Stimulated activated CD4-positive, alpha-beta T cell treated with anti-CD3 and anti-CD28 coated beads, Interleukin-4, amount 100 ng/mL, for 1 hour (primary cell): ENCODE measurements at places on chromosomes 12 and 14.

GRCh38 chr14:100654814-100655740 is 67.9 kb upstream of the BEGAIN start:
- DNase-seq: peak; percentile 55

DNA sequence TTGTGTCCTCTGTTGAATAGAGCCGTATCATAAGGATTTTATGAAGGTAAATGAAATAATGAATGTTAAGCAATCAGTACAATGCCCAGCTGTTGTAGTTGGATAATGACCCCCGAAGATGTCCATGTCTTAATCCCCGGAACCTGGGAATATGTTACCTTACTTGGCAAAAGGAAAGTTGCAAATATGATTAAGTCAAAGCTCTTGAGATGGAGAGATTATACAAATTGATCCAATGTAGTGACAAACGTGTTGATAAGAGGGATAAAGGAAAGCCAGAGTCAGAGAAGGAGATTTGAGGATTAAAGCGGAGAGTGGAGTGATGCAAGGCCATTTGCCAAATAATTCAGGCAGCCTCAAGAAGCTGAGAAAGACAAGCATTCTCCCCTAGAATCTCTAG is 19.2 kb upstream of the MGAT4C start:
- DNase-seq: no peak

GRCh38 chr12:107029081-107029480 is 42.1 kb upstream of the MTERF2 start:
- DNase-seq: no peak

GRCh38 chr12:2224961-2225360 is 172.2 kb downstream of the CACNA1C start:
- DNase-seq: no peak

DNA sequence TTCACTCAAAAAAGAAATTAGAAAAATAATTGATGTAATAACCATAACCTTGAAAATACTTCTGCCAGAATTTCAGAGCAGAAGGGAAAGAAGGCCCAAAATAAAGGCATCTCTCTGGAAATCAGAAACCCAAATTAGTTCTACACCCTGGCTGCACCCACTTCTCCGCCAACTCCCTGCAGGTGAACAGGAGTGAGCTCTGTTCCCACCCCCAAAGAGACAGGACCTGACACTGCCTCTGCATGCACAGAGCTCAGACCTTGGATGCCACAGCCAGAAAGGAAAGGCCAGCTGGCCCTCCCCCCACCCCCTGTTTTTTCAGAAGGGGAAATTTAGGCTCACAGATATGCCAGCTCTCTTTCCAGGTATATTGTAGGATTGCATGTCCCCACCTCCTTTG is 228.2 kb downstream of the BCL11B start:
- no peak for DNase-seq

- DNase-seq: no peak
Observed at GRCh38 chr12:110699591-110700445, 10.9 kb upstream of the HVCN1 start.

DNA sequence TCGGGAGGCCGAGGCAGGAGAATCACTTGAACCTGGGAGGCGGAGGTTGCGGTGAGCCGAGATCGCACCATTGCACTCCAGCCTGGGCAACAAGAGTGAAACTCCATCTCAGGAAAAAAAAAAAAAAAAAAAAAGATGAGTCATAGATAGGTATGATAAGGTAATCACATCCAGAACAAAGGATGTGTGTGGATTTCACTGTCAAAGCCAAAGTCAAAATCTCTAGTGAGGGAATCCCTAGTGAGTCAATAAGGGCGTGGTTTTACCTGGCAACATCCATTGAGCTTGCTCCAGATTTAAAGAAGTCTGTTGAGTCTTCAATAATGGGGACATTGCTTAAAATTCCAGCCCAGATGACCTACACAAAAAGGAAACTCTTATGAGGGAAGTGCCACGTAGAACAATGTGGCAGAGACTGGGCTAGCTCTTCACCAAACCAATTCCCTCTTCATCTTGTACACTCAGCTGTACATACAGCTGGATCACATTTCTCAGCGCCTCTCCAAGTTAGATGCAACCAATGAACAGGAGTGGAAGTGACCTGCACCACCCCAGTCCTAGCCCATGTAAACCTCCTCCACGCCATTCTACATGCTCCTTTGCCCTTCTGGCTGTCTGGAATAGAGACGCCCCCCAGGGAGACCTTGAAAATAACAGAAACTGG is 23.4 kb downstream of the ALDH1L2 start:
- no peak for DNase-seq

DNA sequence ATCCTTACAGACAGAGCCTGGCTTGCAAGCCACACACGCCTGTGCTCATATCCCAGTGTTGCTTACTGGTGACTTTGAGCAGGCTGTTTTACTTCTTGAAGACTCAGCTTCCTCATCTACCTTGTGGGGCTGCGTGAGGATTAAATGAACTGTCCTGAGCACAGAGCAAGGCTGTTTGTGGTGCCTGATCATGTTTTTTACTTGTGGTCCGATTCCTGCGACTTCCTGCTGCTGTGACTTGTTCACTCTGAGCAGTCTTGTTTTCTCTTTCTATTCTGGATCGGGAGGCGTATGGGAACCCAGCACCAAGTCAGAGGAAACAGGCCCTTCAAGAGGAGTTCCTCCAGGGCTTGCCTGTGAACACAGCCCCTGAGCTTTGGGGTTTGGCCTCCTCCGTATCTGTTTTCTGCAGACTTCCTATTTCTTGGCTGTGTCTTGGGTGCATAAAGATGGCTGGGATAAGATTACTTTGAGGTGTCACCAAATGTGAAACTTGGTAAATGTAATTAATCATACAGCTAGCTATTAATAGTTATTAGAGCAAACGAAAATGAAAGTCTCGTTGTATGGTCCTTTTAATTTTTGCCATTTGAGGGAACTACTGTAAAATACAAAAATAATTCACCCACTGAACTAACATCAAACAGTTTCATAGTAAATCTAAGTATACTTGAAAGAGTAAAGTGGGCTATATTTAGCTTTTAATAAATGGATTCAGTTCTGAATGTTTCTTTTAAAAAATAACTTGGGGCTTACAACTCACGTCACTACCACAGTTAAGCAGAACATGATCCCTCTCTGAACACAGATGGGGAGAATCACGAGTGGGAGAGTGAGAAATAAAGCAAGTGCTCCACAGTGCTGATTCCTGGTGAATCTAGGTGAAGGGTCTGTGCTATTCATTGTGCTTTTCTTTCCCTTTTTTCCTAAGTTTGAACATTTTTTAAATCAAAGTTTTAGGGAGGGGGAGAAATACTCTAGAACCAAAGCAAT is 251.5 kb downstream of the FOXN3 start:
- no peak for DNase-seq

DNA sequence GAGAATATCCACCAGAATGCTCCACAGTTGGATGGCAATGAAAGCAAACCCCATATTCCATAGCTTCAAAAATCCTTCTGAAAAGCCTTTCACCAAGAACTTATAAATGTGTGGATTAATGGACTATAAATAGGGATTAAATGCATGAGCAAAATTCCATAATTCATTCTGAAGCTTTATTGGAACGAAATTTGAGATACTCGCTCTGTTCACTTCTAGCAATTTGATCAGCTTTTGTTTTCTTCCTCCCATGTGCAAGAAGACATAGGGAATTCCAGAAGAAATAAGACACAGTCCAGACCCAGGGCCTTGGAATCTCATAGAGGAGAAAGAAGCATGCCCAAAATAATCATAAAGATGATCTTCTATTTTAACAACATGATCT is 285.9 kb upstream of the TMPO start:
- DNase-seq: no peak

DNA sequence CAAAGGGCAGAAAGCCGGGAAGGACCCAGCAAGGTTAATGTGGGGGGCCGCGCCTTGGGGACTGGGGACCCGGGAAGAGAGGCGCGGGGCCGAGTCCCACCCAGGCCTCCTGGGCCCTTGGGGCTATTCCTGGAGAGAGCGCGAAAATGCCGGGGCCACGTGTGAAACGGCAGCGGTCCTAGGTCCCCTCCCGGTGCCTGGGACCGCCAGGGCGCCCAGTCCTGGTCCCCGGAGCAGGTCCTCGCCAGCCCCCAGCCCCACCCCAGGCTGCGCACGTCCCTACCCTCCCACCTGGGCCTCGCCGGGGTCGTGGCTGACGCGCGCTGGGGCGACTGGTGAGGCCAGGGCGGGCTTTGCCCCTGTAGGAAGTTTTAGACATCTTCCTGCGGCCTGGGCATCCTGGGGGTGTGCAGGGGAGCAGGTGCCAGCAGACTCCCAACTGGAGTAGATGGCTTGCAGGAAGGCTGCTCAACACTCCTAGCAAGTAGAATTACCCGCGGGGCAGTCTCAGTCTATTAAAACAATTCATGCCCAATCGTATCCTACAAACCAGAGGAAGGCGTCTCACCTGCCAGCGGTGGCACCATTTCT is 708 bp downstream of the FAR2 start:
- DNase-seq: peak; percentile 13

DNA sequence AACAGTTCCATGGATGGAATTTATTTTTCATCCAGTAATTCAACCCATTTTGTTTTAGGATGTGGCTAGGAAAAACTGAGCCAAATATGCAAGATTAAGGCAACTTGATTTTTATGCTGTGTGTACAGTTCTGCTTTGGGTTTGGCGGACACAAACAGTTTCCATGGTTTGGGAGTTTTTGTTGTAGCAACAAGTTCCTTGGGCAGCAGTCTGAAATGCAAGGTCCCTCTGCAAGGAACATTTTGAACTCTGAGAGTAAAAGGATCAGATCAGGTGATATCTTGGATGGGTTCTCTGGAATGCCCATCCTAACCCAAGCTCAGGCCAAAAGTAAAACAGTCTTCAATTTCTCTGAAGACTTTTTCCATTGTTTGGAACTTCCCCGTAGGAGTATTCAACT is 161.2 kb downstream of the TMX1 start:
- DNase-seq: no peak

- no peak for DNase-seq
Observed at GRCh38 chr12:304805-305204, 42.2 kb upstream of the SLC6A13 start.

DNA sequence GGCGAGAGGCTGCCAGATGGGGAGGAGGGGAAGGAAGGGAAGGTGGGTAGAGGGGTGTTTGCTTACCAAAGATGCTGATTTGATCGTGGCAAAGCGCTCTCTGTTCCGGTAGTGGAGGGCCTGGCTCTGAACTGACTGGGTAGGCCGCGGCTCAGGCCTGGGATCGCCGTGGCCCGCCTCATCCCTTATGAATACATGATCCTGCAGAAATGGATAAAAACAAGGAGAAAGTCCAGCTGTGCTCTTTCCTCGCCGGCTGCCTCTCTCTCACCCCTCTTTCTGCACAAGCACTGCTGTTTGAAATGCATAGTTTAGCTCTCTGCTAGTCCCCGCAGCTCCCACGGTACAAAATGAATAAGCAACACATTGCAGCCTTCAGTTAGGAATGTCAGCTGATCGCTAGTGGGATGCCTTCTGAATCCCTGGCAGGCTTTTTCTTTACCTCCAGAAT is 53.8 kb downstream of the PEBP1 start:
- DNase-seq: no peak
